ENCODE measurements at places on chromosomes 3 and 15.

GRCh38 chr3:197327701-197328100 is 29.3 kb upstream of the DLG1 start:
- DNase-seq: no peak

- no peak for DNase-seq
Observed at GRCh38 chr3:57796261-57796660, 40.2 kb downstream of the SLMAP start.

DNA sequence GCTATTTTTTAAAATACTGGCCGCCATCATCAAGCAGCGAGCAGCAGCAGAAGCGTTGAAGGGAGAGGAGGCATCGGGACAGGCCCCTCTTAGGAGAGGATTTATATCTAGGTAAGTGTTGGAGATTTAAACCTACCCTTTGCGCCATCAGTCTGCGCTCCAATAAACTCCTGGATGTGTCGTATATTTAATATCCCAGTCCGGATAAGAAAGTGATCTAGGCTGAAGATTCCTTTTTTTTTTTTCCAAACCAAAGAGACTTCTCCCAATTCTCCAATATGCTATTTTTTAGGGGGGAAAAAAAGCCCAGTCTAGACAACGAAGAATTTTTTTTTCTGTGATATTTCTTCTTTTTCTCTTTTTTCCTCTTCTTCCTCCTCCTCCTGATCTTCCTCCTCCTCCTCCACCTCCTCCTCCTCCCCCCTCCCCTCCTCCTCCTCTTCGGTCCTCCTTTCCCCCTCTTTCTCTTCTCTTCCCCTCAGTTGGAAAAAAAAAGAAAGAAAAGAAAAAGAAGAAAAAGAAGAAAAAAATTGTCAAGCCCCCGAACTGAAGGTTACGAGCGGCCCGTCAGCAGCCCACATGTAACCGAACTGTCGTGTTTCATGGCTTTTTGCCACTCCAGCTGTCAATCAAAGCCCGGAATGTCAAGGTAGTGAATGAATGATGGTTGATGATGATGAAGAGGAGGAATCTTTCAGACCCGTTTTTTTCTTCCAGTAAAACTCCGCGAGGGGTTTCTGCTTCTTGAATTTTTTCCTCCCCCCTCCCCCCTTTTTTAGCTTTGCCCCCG is 835 bp downstream of the MEIS2 start:
- no peak for DNase-seq

GRCh38 chr3:16132190-16132589 is 42.3 kb upstream of the GALNT15 start:
- no peak for DNase-seq

GRCh38 chr15:49435174-49435573 is 12.1 kb downstream of the FGF7 start:
- no peak for DNase-seq

- DNase-seq: no peak
Observed at GRCh38 chr3:176776622-176777175, 420.6 kb downstream of the TBL1XR1 start.

GRCh38 chr3:94311651-94312050 is 248.8 kb downstream of the NSUN3 start:
- DNase-seq: no peak

GRCh38 chr3:42742259-42742658 is 30.8 kb downstream of the CCDC13 start:
- DNase-seq: no peak

- DNase-seq: no peak
Observed at GRCh38 chr15:63246691-63247469, 30.5 kb upstream of the APH1B start.

DNA sequence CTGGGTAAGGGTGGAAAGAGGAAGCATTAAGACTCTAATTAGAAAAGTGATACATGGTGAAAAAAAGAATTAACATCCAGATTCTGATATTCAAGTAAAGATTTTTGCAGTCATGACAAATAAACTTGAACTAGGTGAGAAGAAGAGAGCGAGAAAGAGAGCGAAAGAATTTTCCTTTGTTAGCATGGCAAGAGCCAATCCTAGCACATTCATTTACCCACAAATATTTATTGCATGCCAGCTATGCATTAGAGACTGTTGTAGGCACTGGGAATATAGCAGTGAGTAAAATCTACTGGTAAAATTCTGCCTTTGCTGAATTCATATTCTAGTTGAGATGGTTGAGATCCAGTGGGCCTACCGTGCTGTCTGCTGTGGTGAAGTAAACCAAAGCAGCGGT is 177.9 kb upstream of the DPH6 start:
- no peak for DNase-seq

DNA sequence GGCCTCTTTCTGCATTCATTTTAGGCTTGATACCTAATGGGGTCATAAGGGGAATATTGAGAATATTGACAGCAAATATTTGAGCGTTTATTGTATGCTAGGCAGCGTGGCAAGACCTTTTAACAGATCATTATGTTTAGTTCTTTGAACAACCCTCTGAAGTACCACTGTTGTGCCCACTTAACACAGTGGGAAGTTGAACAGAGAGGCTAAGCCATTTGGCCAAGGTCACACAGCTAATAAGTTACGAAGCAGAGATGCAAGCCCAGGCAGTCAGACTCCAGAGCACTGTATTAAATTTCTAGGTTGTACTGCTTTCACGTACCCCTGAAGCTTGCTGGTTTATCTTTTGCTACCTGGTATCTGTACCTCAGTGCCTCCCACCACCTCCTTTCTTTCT is 1.1 kb downstream of the RAB7A start:
- DNase-seq: no peak

DNA sequence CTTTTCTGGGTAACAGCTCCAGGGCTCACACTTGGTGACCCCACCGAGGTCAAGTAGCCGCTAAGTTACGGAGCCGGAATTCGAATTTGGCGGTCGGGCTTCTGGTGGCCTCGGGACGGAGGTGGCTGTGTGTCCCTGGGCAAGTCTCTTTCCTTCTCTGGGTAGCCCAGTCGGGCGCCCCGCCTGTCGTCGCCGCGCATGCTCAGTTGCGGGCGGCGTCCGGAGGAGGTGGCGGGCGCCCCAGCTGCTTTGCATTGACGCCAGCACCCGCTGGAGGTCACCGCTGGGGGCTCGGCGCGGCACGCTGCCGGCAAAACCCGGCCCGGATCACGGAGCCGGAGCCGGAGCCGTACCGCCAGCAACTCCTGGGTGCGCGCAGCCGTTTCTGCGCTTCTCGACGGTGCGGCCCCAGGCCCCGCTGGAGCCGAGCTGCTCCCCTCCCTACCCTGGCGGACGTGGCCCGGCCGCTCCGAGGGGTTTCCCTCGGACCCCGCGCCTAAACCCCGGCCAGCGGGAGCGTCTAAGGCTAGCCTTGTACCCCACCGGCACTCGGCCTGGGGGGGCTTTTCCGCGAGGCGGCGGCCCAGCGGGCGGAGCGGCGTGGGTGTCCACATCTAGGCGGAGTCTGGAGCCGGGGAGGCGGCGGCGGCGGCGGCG is 474 bp upstream of the PDE8A start:
- peak; percentile 97 for DNase-seq

- DNase-seq: no peak
Observed at GRCh38 chr15:35439291-35439690, 106.7 kb downstream of the DPH6 start.

DNA sequence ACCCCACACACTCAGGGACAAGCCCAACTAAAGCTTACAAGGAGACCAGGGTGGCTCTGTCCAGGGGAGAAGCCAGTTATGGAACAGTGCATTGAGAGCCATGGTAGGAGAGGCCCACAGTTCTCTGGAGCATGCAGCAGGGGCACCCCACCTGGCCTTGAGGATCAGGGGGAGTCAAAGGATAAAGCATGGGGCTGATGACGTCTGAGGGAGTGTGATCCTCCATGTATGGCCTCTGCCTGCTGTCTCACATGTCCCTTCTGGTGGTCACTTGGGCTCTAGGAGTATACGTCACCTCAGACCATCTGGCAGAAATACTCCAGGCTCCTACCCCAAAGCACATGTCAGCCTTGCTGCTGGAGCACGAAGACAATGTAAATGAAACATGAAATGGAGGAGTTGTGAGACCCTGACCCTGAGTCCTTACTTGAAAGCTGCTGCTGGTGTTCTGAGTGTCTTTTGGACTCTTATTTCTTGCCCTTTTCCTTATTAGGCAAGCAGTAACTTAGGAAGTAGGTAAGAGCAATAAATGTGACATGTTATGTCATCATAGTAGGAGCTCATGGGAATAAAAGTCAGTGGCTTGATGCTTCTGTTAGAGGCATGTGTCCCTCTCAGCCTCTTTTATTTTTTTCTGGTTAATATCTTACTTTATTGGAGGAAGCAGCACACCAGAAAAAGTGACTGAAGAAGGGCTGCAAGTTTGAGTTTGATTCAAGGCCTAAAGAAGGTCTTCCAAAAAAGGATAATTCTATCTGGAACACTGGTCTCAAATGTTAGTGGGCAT is 15.5 kb downstream of the SRPRB start:
- no peak for DNase-seq

DNA sequence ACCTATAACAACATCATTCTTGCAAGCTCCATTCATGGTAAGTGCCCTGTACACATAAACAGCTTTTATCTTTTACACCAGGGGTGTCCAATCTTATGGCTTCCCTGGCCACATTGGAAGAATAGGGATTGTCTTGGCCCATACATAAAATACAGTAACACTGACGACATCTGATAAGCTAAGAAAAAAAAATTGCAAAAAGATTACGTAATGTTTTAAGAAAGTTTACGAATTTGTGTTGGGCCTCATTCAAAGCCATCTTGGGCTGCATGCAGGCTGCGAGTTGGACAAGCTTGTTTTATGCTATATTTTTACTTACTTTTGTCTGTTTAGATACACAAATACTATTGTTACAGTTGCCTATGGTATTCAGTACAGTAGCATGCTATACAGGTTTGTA is 31.6 kb downstream of the ZNF654 start:
- no peak for DNase-seq

DNA sequence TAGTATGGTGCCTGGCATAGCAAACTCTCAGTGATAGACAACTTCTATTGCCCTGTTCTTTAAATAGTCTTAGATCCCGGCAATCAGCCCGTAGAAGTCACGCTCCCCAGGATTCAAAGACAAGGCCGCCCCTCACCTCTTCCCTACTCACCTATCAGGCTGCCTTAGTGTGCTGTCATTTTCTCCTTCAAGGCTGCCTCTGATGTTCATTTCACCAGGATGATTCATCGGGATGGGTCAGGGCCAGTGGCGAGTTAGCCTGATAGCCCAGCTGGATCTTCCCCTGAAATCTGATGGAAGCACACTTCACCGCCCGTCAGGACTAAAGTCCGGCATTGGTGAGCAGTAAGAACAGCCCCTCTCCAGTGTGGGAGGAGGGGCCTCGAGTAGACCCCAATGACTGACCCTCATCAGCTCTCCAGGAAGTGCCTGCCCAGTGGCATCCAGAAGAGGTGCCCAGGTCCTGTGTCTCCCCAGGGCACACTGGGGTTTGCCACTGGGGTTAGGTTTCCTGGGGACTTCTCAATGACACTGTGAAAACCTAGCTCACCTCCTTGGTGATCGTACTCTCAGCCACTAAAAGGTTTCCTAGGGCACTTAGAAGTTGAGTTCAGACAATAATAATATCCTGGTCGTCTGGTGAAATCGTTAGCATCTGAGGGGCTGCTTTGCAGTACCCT is 37.5 kb downstream of the TPM1 start:
- DNase-seq: no peak

GRCh38 chr3:126134219-126134975 is 46.0 kb downstream of the ALDH1L1 start:
- DNase-seq: peak; percentile 57

- DNase-seq: peak; percentile 100
Observed at GRCh38 chr3:36992806-36993325, at the start of gene EPM2AIP1. TSS of gene EPM2AIP1 (minus strand) at chr3:36993131. CDS start at chr3:36993077, 54 bp downstream.

- no peak for DNase-seq
Observed at GRCh38 chr15:95085056-95085455, 853.7 kb downstream of the MCTP2 start.

GRCh38 chr15:40042791-40043320 is 3.9 kb upstream of the SRP14 start:
- DNase-seq: no peak

All from activated CD4-positive, alpha-beta T cell treated with anti-CD3 and anti-CD28 coated beads, Interleukin-2, Interleukin-6, amounts not matched to agents 100 ng/mL and 50 ng/mL, durations not matched to agents 16 hours and 8 hours (primary cell).